Tibial nerve (tissue), 4 donors: ENCODE measurements at places on chromosomes 2 and 18. TPM values are rescaled to one million over a fixed set of nuclear protein-coding genes. Genes with fewer than 3 reads are reported as not detected.

Gene ST6GAL2
- not detected for total RNA-seq

Gene SOX11
- total RNA-seq, result not detected

Gene ZNF396
- total RNA-seq, result 3.9 TPM

Gene CGREF1
- total RNA-seq, result 15.9 TPM

Gene PSMA8
- total RNA-seq, result not detected

Gene CLEC4F
- 0.44 TPM for total RNA-seq

Gene CNTNAP5
- total RNA-seq, result not detected

- DNase-seq, result no peak
Measured at GRCh38 chr2:169082995-169083394, 13.6 kb downstream of the DHRS9 start.

DNA sequence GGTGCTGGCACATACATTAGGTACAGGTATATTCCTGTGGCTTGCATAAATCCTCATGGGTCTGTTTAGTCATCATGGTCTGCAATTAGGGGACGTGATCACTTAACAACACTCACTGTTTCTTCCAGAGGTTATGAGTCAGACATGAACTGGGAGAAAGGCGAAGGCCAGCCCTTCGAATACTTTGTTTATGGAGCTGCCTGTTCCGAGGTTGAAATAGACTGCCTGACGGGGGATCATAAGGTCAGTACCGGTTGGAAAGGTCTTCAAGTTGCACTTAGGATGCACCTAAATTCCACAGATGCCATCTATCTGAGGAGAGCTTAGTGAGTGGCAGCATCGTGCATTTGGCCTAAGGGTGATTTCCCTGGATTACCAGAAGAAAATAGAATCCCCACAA, 76.9 kb downstream of the AOX1 start:
- DNase-seq, result no peak

GRCh38 chr2:238506371-238507068, 79.8 kb downstream of the ASB1 start:
- DNase-seq, result no peak

GRCh38 chr2:112924360-112924759, 13.4 kb downstream of the IL37 start:
- DNase-seq, result no peak

GRCh38 chr2:209864716-209865295, 93.2 kb downstream of the UNC80 start:
- DNase-seq, result no peak

DNA sequence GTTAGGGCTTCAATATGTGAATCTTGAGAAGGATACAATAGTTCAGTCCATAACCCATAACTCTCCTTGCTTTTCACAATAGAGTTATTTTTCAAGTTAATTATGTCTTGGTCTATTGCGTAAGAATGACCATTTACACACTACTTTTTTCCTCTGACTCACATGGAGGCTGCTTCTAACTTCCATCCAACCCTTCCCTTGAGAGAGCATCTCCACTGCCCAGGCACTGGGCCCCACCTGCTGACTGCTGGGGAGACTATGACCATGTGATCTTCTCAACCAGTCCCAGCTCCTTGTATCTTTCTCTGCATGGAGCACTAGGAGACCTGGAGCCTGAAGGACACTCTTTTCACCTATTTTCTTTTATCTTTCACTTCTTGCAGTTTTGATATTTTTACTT, 251.5 kb downstream of the GPD2 start:
- no peak for DNase-seq

- no peak for DNase-seq
Measured at GRCh38 chr2:18399601-18400000, 160.9 kb downstream of the RDH14 start.

DNA sequence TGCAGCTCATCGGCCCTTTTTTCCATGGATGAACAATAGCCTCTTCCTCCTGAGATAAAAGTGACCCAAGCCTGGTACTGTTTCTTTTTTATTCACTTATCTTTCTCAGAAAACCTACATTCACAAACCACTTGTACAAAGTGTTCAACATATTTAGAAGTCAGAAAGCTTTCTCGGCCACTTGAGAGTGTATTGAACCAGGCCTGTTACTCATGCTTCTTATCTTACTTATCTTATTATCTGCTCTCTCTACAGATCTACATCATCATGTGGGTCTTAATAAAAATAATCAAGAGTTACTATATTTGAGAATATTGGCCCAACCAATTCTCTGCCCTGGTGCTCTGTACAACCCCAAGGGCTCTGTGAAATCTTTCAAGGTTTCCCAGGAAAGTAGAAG, 242.1 kb downstream of the MREG start:
- DNase-seq, result no peak

DNA sequence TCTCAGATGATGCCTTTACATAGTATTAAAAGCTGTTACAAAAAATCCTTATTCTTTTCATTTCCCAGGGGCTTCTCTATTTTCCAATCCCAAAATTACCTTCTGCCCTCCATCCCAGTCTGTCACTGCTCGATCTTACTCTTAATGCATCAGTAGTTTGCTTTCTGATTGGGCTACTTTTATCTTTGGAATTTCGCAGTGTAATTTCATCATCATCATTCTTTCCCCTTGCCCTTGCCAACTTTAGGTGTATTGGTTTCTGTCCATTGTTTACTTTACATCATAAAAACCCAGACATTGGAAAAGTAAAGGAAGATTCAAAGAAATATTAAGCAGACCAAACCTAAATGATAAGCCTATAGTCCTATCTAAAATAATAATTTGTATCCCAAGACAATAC, 457.2 kb downstream of the PIK3C3 start:
- no peak for DNase-seq

DNA sequence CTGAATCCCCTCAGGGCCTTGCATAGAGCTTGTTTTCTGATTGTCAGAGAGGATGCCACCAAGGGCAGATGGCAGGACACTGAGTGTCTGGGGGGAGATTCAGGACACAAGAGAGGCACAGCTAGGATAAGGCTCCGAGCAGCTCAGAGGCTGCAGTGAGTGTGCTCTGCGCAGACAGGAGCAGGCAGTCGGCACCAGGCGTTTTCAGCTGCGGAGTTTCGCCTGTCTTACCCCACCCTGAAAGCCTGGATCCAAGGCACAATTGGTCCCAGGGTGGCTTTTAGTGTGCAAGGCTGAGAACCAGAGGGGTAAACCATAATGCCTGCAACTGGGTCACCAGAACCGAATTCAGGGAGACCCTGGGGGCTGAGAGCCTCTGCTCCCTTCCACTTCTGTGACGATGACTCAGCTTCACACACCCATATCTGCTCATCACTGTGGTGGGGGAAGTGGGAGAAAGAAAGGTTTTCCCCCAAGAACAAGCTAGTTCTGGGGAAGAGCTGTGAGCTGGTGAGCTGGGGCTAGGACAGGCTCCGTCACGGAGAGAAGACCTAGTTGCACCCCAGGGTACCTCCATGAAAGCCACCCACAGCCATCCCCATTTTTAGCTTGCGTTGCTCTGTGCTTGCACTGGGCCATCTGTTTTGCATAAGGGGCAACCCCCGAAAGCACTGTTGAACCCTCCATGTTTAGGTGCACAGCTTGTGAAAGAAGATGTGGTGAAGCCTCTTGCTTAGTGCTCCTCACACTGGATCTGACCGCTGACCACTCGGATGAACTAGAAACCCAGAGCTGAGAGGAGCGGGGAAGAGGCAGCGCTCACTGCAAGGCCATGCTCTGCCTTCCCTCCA, 173.7 kb downstream of the CELF4 start:
- DNase-seq, result no peak

- no peak for DNase-seq
Measured at GRCh38 chr2:3422161-3422779, 42.8 kb downstream of the TRAPPC12 start.

DNA sequence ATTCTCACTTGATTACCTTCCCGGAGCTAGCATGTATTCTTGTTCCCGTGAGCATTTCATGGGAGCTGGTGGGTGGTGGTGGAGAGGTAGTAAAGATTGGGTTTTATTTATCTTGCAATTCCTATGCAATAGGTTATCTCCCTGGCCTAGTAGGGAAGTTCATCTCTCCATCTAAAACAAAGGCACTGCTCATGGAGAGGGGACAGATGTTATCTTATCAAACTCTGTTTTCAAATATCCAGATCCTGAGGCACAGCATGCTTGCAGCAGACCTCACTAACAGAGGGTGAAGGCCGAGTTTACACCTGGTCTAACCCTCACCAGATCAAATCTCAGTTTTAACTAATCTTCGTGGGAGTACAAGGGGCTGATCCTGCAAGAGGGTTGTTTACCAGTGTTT, 98.9 kb downstream of the CYRIA start:
- DNase-seq, result no peak

- DNase-seq, result no peak
Measured at GRCh38 chr2:201261906-201262305, 1.6 kb downstream of the CASP8 start.

DNA sequence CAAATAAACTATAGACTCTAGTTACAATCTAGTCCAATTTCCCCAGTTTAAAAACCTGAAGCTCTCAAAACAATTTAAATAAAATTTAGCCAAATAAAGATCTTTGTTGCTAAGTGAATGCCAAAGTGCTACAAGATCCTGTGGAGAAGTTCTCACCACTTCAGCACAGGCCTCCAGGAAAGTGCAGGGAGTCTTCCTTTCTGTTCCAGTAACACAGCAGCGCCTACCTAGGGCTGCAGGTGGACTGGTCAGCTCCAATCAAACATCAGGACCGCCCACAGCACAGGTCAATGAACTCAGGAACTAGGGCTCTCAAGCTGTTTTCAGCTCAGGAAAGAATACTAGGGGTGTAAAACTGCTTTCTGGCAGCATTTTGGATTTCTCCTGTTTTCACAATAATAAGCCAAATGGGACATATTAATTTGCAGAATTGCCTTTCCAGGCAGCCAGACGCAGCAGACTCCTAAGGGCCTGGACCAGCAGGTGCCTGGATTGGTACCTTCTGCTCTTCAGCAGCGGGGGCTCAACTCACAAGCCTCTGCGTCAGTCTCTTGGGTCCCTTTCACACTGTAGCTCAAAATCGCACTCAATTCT, 1.5 kb downstream of the FAM110C start:
- DNase-seq, result no peak

DNA sequence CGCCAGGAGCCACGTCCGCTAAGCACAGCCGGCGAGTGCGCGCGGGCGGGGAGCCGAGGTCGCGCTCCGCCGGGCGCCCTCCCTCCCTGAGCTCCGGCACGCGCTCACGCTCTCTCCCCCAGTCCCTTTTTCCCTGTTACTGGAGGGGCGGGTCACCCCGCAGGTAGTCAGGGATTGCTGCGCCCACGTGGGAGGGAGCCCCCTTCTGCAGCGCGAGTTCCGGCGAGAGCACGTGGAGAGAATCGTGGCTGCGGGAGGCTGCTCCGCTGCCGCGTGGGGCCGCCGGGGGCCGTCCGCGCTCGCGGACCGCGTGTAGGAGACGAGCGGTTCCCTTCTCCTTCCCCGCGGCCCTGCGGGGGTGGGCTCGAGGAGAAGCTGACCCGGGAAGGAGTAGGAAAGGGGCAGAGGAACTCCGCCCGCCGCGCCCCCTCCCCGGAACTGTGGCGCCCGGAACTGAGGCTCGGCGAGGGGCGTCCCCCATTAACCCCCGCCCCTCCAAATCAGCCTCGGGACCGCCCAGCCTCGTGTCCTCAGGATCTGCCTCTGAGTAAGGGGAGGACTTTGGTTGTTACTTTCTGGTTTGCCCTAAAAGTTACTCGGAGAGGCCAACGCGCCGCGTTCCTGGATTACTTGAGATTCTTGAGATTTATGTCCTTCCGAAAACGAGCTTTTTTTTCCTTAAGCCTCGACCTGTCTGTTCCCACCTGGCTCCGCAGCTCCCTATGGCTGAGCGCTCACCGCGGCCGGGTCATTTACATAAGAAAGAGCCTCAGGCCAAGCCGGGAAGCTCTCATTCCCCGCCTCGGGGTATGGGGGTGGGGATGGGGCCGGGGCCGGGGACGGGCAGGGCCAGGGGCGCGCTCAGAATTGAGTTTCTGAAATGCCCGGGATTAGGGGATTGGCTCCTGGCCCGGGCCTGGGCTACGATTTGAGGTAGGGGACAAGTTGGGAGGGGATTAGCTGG, 1.1 kb downstream of the HK2 start:
- DNase-seq, result no peak

GRCh38 chr18:56273541-56274219, 364.7 kb downstream of the TXNL1 start:
- no peak for DNase-seq

DNA sequence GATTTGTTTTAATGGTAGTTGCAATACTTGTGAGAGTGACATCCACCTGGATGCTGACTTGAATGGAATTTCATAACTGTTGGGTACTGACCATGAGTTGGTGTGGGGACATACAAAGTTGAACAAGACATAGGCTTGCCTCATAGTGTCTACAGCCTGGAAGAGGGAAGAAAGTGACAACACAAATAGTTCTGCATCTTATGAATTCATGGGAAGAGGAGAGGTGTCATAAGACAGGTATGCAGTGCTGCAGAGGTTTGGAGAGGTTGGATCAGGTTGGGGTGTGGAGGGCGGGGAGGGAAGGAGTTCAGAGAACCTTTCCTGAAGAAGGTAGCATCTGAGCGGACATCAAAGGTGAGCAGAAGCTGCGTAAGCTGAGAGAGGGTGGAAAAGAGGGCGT, 44.0 kb downstream of the HRH4 start:
- DNase-seq, result no peak

GRCh38 chr2:65525616-65526231, 93.3 kb upstream of the SPRED2 start:
- DNase-seq, result no peak

GRCh38 chr2:219404291-219404910, 13.8 kb upstream of the DES start:
- DNase-seq, result no peak

- DNase-seq, result no peak
Measured at GRCh38 chr2:29783666-29784065, 137.7 kb downstream of the ALK start.

- DNase-seq, result no peak
Measured at GRCh38 chr18:79339094-79339908, 56.4 kb upstream of the NFATC1 start.

- no peak for DNase-seq
Measured at GRCh38 chr2:150888337-150888736, 373.3 kb downstream of the RBM43 start.

DNA sequence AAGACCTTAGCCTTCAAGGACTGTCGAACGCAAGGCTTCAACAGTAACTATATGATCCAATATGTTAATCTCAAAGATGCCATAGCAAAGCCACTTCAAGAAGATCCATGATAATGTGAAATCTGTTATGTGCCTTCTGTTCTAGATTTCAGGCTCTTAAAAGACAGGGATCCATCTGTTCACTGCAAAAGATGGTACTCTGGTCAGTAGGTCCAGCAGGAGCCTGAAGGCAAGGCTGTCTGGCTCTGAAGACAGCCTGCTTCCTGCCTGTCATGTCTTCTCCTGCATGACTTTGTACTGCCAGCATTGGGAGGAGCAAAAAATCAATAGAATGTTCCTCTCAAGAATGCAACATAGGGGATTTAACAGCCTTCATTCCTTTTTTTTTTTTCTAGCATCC, 270.8 kb upstream of the PARD3B start:
- no peak for DNase-seq
